Metanephros (tissue), 2 donors: ENCODE measurements at places on chromosomes 13 and 19. TPM values are rescaled to one million over a fixed set of nuclear protein-coding genes. Genes with fewer than 3 reads are reported as not detected.

Gene CARD8
- total RNA-seq, result 57.4 TPM

Gene CCDC194
- 0.41 TPM for total RNA-seq

Gene UBXN6
- total RNA-seq, result 146 TPM

Gene LAIR1
- 13.8 TPM for total RNA-seq

Gene ZNF8
- total RNA-seq, result 10.9 TPM

Gene PRR20A
- total RNA-seq, result not detected

Gene CA11
- total RNA-seq, result 3.5 TPM

Gene OR10H1
- total RNA-seq, result not detected
